NCI-H69 (cell line): ENCODE measurements at places on chromosomes 7 and 10.
A peak's percentile ranks its signal among the peaks of the same experiment; 100 is the strongest.

GRCh38 chr10:133180192-133180964 is 20.4 kb downstream of the KNDC1 start:
- DNase-seq: no peak

DNA sequence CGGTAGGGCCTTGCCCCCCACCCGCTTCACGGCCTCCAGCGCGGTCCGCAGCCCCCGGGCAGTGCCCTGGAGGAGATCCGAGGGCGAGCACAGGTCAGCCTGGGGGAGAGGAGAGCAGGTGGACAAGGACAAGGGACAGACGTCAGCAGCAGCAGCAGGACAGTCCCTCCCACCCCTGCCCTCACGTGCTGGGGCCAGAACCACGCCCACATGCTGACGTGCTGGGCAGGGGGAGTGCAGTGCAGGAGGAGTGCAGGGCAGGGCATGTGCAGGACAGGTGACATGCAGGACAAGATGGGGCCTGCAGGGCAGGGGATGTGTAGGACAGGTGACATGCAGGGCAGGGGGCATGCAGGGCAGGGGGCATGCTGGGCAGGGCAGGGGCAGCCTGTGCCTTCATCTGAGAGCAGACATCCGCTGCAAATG is 1.5 kb upstream of the SAP25 start:
- no peak for DNase-seq

- DNase-seq: peak; percentile 71
Measured at GRCh38 chr7:155230169-155230593, 67.5 kb upstream of the INSIG1 start.

- DNase-seq: no peak
Measured at GRCh38 chr7:2934211-2934731, 90.2 kb upstream of the GNA12 start.

DNA sequence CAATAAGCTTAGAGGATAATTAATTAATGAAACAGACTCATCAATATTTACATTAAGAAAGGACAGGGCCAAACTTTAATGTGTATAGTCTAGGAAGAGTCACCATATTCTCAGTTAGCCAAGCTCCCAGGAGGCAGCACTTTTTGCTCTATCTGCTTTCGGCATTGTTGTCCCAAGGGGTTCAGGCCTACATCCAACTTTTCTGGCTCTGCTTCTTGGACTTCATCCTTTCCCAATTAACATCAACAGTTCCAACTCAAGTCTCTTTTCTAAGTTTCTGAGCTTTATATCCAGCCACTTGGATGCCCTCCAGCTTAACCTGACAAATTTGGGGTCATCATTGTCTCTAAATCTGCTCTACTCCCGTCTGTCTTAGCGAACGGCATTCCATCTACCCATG is 42.8 kb downstream of the GLI3 start:
- no peak for DNase-seq
